ENCODE measurements at places on chromosomes 13 and 19. TPM values are rescaled to one million over a fixed set of nuclear protein-coding genes. Genes with fewer than 3 reads are reported as not detected.

IGFL1 gene
- total RNA-seq = not detected

SYNGR4 gene
- total RNA-seq = not detected

ZFP28 gene
- 9.9 TPM for total RNA-seq

TNNI3 gene
- total RNA-seq = 7,865 TPM

SHISA7 gene
- total RNA-seq = not detected

SERPINE3 gene
- not detected for total RNA-seq

FGF9 gene
- 14.3 TPM for total RNA-seq

ZNF784 gene
- total RNA-seq = 10.9 TPM

RNF17 gene
- not detected for total RNA-seq

LILRB5 gene
- 4.4 TPM for total RNA-seq

SHKBP1 gene
- 28.6 TPM for total RNA-seq

PCID2 gene
- 47.8 TPM for total RNA-seq

NKPD1 gene
- total RNA-seq = not detected

APOE gene
- 26.6 TPM for total RNA-seq

LAIR1 gene
- 5.1 TPM for total RNA-seq

BIVM gene
- 30.4 TPM for total RNA-seq

SLC10A2 gene
- total RNA-seq = not detected

DNA sequence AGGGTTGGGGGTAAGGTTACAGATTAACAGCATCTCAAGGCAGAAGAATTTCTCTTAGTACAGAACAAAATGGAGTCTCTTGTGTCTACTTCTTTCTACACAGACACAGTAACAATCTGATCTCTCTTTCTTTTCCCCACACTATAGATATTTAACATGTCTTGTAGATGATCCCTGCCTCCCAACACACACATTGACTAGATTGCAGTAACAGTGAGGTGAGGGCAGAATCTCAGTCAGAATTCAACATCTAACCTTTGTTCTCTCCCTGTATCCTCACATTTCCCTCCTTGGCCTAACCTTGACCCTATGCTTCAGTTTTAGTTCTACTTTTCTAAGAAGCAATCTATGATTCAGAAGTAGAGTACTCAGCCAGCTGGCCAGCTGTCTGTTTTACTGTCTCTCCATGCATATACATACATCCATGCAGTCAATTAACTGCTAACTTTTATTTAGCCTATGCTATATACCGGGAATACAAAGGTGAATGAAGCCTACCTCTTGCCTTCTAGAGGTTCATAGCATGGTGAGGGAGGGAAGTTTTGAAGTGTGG, 18.1 kb downstream of the DNAJC15 start:
- DNase-seq = no peak

GRCh38 chr13:23541221-23541824, 28.9 kb upstream of the TNFRSF19 start:
- no peak for DNase-seq

- no peak for DNase-seq
Observed at GRCh38 chr13:97067017-97067895, 73.0 kb upstream of the OXGR1 start.

DNA sequence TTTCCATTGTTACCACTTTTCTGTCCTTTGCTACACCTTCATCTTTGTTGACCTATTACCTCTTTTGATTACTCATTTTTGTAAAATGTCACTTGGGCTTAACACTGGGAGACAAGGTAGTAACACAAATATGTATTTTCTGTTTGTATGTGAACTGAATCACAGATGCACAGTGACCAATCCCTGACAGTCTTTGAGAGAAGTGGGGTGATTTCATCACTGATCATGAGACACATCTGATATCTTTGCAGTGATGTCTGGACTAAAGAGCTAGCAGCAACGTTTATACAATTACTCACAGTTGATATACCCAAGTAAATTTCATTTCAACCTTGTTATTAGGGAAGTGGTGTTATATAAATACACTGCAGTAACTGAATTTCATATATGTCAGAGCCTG, 1397.4 kb upstream of the SPRY2 start:
- DNase-seq = no peak

DNA sequence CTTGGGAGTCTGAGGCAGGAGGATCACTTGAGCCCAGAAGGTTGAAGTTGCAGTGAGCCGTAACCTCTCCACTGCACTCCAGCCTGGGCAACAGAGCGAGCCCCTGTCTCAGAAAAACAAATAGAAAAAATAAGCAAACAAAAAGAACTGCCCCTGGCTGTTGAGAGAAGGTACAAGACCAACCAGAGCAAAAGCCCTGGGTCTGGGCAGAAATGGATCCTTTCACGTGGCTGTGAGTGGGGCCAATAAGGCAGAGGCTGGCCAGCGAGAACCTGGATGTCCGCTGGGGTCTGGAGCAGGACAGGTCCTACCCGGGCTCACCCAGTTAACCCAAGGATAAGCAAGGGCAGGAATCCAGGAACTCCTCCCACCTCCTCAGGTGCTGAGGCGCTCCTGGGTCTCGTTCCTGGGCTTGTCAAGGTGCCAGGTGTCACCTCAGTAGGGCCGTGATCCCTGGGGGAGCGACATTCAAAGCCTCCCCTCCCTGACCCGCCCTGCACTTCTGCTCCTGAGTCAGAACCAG, 4.7 kb upstream of the SLC5A5 start:
- no peak for DNase-seq

- no peak for DNase-seq
Observed at GRCh38 chr13:29503041-29503837, 92.2 kb downstream of the SLC7A1 start.

DNA sequence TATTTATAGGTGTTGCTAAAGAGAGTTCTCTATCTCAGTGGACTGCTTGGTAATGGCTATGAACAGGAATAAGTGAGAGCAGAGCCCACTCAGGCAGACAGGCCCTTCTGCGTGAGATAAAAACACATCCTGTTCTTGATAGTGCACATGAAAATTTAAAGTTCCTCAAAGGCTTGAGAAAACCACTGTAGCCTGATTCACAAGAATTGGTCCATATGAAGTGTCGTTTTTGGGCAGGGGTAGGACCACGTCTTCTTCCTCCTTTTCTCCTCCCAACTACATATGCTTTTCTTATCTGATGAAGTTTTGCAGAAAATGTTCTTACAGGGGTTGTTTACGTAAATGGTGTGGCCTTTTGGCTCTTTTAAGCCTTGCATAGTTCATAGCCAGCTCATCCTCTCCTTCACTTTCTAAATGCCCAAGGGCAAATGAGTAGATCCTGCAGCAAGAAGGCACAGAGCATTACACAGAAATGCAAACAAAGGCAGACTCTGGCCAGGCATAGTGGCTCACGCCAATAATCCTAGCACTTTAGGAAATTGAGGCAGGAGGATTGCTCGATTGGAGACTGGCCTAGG, 53.8 kb downstream of the RNF6 start:
- no peak for DNase-seq

DNA sequence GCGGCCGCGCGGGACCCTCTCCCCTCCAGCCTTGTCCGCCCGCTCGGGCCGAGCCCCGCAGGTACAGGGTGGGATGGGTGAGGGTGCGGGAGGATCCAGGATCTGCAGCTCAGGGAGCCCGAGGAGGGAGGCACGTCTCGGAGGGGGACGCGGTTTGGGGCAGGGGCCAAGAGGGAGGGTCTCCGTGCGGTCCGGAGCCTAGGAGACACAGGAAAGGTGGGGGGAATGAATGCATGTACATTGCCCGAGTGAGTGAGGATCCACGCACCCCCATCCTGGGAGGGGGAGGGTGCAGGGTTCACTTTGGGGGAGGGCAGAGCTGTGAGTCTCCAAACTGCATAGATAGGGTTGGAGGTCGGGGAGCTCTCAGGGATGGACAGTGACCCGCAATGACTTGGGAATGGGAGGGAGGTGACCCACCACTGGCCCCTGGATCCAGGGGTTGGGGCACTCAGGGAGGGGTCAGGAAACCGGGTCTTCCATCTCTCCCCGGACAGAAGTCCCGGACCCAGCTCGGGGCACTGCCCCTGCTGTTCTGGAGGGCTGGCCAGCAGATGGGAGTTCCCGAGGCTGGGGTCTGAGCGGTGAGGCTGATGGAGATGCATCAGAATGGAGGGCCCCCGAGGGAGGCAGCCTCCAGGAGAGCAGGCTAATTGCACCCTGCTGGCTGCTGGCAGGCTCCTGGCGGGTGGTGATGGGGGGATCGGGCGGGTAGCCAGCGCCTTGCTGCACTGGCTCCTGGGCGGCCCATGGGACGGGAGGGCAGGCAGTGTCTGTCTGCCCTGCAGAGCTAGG, 547 bp downstream of the KCNN1 start:
- no peak for DNase-seq

GRCh38 chr19:49155820-49156346, 687 bp upstream of the HRC start:
- DNase-seq = peak; percentile 87

DNA sequence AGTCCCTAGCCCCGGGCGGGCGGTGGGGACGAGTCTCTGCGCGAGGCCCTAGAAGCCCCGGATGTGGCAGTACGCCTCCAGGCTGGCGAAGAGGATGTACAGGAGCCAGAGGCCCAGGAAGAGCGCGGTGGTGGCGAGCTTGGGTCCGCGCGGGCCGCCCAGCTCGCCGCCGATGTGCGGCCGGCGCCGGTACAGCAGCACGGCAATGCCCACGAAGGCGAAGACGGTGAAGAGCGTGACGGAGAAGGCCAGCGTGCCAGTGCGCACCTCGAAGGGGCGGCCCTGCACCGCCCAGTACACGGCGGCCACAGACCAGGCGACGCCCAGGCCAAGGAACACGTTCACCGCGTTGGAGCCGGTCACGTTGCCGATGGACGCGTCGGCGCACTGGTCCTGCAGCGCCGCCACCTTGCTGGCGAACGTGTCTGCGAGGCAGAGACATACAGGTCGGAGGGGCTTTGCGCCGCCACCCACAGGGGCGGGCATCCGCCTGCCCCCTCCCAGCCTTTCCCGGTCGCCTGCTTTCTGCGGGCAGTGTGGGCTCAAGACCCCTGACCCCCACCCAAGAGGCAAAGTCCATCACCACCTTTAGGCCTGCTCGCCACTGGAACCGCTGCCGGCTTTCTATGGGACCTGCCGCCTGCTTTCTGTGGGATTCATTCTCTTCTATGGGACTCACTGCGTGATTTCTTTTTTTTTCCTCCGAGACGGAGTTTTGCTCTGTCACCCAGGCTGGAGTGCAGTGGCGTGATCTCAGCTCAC, 10.9 kb upstream of the MEIS3 start:
- no peak for DNase-seq

DNA sequence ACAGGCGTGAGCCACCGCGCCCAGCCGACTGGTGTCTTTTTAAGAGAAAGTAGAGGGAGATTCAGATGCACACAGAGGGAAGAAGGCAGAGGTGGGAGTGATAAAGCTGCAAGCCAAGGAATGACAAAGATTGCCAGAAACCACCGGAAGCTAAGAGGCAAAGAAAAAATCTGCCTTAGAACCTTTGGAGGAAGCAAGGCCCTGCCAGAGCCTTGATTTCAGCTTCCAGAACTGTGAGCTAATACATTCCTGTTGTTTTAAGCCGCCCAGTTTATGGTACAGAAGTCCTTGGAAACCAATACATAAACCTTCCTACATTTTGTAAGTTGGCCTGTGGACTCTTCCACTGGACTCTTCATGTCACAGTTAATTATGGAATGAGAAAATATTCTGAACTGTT, 71.7 kb upstream of the SOX21 start:
- DNase-seq = no peak

DNA sequence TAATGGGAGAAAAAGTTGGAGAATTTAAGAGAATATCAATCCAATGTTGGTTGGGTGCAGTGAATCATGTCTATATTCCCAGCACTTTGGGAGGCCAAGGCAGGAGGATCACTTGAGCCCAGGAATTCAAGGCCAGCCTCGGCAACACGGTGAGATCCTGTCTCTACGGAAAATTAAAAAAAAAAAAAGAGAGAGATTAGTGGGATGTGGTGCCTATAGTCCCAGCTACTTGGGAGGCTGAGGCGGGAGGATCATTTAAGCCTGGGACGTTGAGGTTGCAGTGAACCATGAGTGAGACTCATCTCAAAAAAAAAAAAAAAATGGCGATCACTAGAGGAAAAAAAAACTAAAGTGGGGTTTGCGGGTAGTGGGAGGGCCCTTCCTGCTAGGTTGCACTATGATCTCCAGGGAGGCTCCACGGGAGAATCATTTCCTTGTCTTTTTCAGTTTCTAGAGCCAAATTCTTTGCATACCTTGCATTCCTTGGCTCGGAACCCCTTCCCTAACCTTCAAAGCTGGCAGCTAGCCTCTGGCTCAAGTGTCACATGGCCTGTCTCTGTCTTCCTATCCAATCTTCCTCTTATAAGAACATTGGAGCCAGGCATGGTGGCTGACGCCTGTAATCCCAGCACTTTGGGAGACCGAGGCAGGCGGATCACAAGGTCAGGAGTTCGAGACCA, 5.8 kb upstream of the ERCC2 start:
- DNase-seq = no peak

DNA sequence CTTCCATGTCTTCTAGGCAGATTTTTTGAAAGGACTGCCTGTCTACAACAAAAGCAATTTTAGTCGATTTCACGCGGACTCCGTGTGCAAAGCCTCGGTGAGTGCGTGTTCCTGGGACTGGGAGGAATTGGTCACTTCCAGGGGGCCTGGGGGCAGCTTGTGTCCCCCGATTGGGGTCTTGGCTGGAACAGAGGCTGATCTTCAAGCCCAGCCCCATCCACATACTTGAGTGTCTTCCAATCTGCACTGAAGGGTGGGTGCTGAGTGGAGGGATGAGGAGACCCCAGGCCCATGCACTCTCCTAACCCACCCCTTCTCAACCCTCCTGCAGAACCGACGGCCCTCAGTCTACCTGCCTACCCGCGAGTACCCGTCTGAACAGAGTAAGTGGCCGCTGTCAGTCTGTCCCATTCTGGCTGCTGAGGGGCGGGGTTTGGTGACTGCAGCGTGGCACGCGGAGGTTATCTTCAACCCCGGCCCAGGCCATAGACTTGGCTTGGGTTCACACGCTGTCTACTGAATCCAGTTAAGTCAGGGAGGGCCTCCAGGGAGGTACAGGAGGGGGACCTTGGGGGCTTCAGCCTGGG, 4.7 kb downstream of the DDA1 start:
- DNase-seq = no peak

GRCh38 chr13:30466841-30467252, 1.1 kb upstream of the HMGB1 start:
- no peak for DNase-seq

DNA sequence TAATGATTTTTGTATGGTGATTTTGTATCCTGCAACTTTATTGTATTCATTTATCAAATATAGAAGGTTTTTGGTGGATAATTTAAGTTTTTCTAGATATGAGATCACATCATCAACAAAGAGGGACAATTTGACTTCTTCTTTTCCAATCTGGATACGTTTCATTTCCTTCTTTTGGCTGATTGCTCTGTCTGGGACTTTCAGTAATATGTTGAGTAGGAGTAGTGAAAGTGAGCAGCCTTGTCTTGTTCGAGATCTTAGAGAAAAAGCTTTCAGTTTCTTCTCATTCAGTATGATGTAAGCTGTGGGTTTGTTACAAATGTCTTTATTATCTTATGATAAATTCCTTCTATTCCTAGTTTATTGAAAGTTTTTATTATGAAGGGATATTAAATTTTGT, 352.0 kb upstream of the DACH1 start:
- DNase-seq = no peak
